Activated T-helper 1 cell treated with anti-CD3 and anti-CD28 coated beads, Interleukin-12 subunit alpha, Interleukin-12 subunit beta, Interleukin-2, Interleukin-4 antibody, amounts not matched to agents 30 ng/mL and 10 ng/mL and 1 ng/mL, durations not matched to agents 14 hours and 24 hours and 36 hours (primary cell): ENCODE measurements at places on chromosomes 2 and 18.

- H3K27me3 ChIP-seq, result peaks cover 2% of the 10 kb centered on the region
- no peak overlapping the region for H3K4me3 ChIP-seq
- no peaks in the 10 kb centered on the region for H3K4me1 ChIP-seq
- DNase-seq, result no peak
- no peaks in the 10 kb centered on the region for H3K36me3 ChIP-seq
Observed at GRCh38 chr2:239752951-239753350, 272.2 kb downstream of the NDUFA10 start.

GRCh38 chr2:20584399-20585358 is 66.2 kb downstream of the HS1BP3 start:
- DNase-seq, result no peak
- no peak overlapping the region for H3K4me3 ChIP-seq
- no peak overlapping the region for H3K27ac ChIP-seq
- peaks cover 4% of the 10 kb centered on the region for H3K4me1 ChIP-seq
- peaks cover 2% of the 10 kb centered on the region for H3K27me3 ChIP-seq
- H3K36me3 ChIP-seq, result no peaks in the 10 kb centered on the region

GRCh38 chr2:71802556-71802955 is 345.1 kb downstream of the CYP26B1 start:
- no peaks in the 10 kb centered on the region for H3K27me3 ChIP-seq
- H3K4me1 ChIP-seq, result no peaks in the 10 kb centered on the region
- H3K4me3 ChIP-seq, result no peak overlapping the region

GRCh38 chr2:163210430-163210918 is 371.9 kb upstream of the KCNH7 start:
- H3K27ac ChIP-seq, result no peak overlapping the region
- H3K4me1 ChIP-seq, result no peaks in the 10 kb centered on the region
- H3K36me3 ChIP-seq, result no peaks in the 10 kb centered on the region

DNA sequence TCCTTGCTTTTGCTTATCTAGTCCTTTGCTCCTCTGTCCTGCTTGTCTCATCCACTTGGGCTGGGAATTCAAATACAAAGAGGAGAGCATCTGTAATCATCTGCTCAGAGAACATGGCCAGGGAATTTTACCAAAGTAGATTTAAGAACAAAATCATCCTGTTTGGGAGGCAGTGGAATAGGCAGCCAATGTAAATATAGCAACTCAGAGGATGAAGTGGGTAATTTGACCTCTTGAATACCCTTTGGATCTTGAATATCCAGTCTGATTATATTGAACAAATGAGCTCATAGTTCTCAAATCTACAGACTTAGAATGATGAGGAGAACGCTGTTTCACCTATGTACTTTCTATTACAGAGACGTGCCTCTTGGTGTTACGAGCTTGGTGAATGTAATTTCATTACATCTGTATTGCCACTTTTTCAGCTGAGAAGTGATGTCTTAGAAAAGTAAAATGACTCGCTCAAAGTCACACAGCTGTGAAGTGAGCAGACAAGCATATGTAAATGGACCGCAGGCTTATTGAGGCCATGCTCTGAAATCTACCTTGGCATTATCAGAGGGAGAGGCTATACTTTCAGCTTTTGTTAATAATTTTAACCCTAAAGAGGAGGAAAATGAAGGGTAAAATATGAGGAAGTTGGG is 266.3 kb downstream of the MTX2 start:
- no peak for DNase-seq
- H3K4me3 ChIP-seq, result no peak overlapping the region
- H3K27me3 ChIP-seq, result peaks cover 2% of the 10 kb centered on the region
- H3K27ac ChIP-seq, result no peak overlapping the region

DNA sequence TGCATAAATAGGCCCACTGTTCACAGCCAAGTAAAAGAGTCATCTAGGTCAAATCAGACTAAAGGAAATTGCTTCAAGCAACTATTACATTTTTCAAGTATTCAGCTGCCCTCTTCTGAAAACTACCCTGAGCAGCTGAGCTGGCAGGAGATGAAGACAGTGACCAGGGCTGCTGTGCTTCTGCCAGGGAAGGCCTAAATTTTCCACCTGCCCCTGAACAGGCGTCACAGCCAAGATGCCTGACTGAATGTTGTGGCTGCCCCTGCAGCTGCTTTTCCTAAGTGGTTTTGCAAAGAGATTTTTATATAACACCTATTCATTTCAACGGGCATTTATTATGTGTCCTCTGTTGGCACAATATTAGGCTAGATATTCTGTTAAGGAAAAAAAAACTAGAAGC is 96.7 kb upstream of the RPE start:
- no peaks in the 10 kb centered on the region for H3K4me1 ChIP-seq
- no peaks in the 10 kb centered on the region for H3K36me3 ChIP-seq
- no peaks in the 10 kb centered on the region for H3K27me3 ChIP-seq
- H3K4me3 ChIP-seq, result no peak overlapping the region

DNA sequence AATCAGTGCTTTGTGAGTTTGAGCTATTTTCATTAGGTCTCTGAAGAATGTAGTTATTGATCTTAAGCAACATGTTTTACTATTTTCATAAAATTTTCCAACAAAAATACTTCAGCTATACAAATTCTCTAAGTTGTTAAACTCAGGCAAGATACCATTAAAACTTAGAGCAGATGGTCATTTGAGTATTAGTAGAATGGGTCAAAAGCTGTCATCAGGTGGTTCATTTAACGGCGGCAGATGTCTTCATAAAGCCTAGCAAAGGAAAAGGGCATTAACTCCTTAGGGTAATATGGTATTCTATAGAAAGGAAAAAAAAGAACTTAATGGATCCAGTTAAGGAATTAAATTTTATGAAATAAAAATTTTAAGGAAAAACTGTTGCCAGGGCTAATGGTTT is 19.2 kb downstream of the MIB1 start:
- no peak overlapping the region for H3K4me3 ChIP-seq
- no peak for DNase-seq
- H3K27ac ChIP-seq, result no peak overlapping the region
- no peaks in the 10 kb centered on the region for H3K36me3 ChIP-seq
- no peaks in the 10 kb centered on the region for H3K27me3 ChIP-seq

GRCh38 chr18:68355637-68356036 is 359.3 kb downstream of the TMX3 start:
- no peaks in the 10 kb centered on the region for H3K27me3 ChIP-seq
- H3K4me1 ChIP-seq, result no peaks in the 10 kb centered on the region
- H3K27ac ChIP-seq, result no peak overlapping the region
- no peak overlapping the region for H3K4me3 ChIP-seq

DNA sequence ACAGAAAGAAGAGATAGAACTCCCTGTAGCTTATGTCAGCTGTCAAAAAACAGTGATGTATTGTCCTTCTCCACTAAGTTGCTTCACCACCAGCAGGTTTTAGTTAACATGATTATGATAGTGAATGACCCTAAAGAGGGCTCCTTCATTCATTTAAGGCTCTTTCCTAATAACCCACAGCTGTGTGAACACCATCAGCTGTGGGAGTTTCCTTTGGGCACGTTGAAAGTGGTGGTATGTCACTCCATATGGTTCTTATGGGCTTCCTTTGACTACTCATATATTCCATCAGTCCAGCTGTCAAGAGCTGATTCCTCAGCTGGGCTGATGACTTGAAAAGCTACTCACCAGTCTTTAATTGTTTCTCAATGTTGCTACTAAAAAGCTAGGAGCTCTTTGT is 210.3 kb downstream of the UBE2E3 start:
- no peaks in the 10 kb centered on the region for H3K27me3 ChIP-seq
- peaks cover 28% of the 10 kb centered on the region for H3K4me1 ChIP-seq
- no peak for DNase-seq
- H3K4me3 ChIP-seq, result no peak overlapping the region
- H3K27ac ChIP-seq, result no peak overlapping the region
- H3K36me3 ChIP-seq, result peaks cover 9% of the 10 kb centered on the region

DNA sequence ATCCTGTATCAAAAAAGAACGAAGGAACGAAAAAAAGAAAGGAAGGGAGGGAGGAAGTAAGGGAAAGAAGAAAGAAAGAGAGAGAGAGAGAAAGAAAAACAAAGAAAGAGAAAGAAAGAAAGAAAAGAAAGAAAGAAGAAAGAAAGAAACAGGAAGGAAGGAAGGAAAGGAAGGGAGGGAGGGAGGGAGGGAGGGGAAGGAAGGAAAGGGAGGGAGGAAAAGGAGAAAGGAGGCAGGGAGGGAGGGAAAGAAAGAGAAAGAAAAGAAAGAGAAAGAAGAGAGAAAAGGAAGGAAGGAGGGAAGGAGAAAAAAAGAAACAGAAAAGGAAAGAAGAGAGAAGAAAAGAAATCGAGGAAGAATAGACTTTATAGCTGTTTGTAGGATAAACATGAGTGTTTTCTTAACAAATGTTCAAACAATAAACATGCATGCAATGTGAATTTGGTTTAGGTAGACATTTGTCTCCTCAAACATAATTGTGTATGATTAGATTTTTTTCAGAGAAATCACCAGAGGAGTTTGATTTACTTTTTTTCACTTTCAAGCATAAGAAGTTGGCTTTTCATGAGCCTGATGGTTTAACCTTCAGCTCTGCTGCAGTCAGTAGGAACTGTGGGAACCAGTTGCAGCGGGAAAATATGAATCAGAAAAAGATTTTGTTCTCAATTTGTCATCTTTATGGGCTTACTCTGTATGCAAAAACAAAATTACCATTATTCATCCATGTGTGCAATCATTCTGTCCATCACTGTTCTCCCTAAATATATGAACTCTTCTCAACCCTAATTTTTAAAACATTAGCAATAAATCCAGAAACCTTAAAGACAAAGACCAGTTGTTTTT is 71.6 kb downstream of the PRKRA start:
- peaks cover 13% of the 10 kb centered on the region for H3K4me1 ChIP-seq
- no peak overlapping the region for H3K4me3 ChIP-seq
- H3K27me3 ChIP-seq, result peaks cover 11% of the 10 kb centered on the region
- DNase-seq, result no peak

GRCh38 chr18:45456090-45457021 is 158.9 kb upstream of the SLC14A2 start:
- no peak overlapping the region for H3K27ac ChIP-seq
- no peaks in the 10 kb centered on the region for H3K4me1 ChIP-seq
- no peak overlapping the region for H3K4me3 ChIP-seq
- DNase-seq, result no peak
- no peaks in the 10 kb centered on the region for H3K36me3 ChIP-seq

GRCh38 chr2:171836146-171836910 is 57.7 kb downstream of the SLC25A12 start:
- no peak for DNase-seq
- H3K4me1 ChIP-seq, result no peaks in the 10 kb centered on the region
- H3K27me3 ChIP-seq, result no peaks in the 10 kb centered on the region

- peaks cover 49% of the 10 kb centered on the region for H3K4me1 ChIP-seq
- H3K27ac ChIP-seq, result no peak overlapping the region
- H3K4me3 ChIP-seq, result no peak overlapping the region
- no peak for DNase-seq
- H3K27me3 ChIP-seq, result peaks cover 11% of the 10 kb centered on the region
Observed at GRCh38 chr2:216354306-216354705, 18.0 kb downstream of the MARCHF4 start.

DNA sequence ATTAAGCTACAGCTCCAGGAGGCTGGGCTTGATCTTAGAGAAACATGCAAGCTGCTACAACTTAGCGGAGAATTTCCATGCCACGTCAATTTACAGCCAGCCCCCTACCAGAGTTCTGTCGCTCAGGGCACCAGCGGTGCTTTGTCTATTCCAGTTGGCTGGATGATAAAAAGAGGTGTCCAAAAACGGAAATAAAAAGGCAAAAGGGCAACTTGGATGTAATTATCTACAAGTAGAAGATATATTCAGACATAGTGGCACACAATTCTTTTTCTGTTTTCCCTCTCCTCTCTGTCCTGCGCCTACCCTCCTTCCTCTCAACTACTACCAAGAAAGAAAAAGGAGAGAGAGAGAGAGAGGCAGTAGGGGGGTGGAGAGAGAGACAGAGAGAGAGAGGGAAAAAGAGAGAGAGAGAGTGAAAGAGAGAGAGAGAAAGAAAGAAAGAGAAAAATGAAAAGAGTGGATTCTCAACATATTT is 363 bp upstream of the RFTN2 start:
- no peak for DNase-seq
- peaks cover 2% of the 10 kb centered on the region for H3K36me3 ChIP-seq
- H3K4me3 ChIP-seq, result no peak overlapping the region

- no peak overlapping the region for H3K4me3 ChIP-seq
- DNase-seq, result no peak
- no peaks in the 10 kb centered on the region for H3K4me1 ChIP-seq
- H3K27ac ChIP-seq, result no peak overlapping the region
Observed at GRCh38 chr2:36060133-36060532, 295.4 kb upstream of the CRIM1 start.
